ENCODE measurements at places on chromosomes 2 and 18.

DNA sequence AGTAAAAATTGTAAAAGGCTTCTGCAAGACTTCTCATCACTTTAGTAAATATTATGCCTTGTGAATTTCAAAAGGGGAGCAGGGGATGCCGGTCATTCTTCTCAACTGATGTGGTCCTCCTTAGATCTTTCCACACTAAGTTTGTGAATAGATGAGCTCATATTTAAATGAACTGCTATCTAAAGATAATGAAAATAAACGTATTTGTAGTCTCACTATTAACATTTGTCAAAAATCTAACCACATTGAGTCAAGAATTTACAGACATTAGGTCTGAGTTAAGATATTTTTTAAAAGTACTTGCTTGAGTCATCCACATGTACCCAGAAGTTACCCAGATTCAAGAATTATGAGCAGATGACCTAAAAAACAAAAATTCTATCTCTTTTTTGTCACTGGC is 6.5 kb downstream of the PRPF40A start:
- no peak for DNase-seq

- no peak for DNase-seq
Observed at GRCh38 chr2:59665021-59665420, 888.4 kb downstream of the BCL11A start.

- DNase-seq = no peak
Observed at GRCh38 chr2:112698834-112699515, 21.8 kb upstream of the NT5DC4 start.

DNA sequence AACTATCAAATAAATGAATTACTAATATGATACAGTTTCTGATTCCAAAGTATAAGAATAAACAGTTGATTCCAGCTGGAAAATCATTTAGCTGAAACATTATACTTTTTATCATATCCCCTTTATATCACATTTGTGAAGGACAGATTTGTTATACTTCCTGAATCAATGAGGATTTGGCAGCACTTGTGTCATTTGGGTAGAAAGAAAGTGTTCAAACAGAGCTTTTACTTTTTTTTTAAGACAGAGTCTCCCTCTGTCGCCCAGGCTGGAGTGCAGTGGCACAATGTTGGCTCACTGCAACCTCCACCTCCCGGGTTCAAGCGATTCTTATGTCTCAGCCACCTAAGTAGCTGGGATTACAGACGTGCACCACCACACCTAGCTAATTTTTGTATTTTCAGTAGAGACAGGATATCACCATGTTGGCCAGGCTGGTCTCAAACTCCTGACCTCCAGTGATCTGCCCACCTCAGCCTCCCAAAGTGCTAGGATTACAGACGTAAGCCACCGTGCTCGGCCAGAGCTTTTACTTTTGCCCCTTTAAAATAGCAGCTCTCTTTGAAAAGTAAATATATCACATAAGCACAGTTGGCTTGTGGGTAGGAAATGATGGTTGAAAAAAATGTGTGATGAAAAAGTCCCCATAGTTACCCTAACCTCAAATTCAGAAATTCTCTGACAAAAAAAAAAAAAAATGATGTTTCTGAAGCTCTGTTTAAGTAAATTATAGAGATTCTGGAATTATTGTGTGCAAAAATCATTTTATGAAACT is 95.2 kb downstream of the DTNA start:
- no peak for DNase-seq
